ENCODE measurements at places on chromosomes 5 and 9. TPM values are rescaled to one million over a fixed set of nuclear protein-coding genes. Genes with fewer than 3 reads are reported as not detected.
A peak's percentile ranks its signal among the peaks of the same experiment; 100 is the strongest.

- DNase-seq: no peak
- no peak overlapping the region for H3K27ac ChIP-seq
- H3K36me3 ChIP-seq: no peaks in the 10 kb centered on the region
- H3K4me3 ChIP-seq: no peak overlapping the region
- H3K27me3 ChIP-seq: no peaks in the 10 kb centered on the region
Measured at GRCh38 chr9:7058473-7058872, 300.7 kb downstream of the KDM4C start.

Gene ASB6
- total RNA-seq: 14.3 TPM

- H3K36me3 ChIP-seq: no peaks in the 10 kb centered on the region
- DNase-seq: no peak
- H3K4me3 ChIP-seq: no peak overlapping the region
Measured at GRCh38 chr5:159854916-159855315, 61.4 kb upstream of the ADRA1B start.

GRCh38 chr5:108642170-108642906 is 105.4 kb upstream of the FER start:
- peaks cover 3% of the 10 kb centered on the region for H3K27me3 ChIP-seq
- no peaks in the 10 kb centered on the region for H3K4me1 ChIP-seq
- H3K27ac ChIP-seq: no peak overlapping the region
- DNase-seq: peak; percentile 46

GRCh38 chr5:154042766-154043165 is 4.0 kb downstream of the MFAP3 start:
- peaks cover 11% of the 10 kb centered on the region for H3K4me1 ChIP-seq
- H3K27me3 ChIP-seq: no peaks in the 10 kb centered on the region
- H3K36me3 ChIP-seq: peaks cover 2% of the 10 kb centered on the region

Measured in Panc1 (cell line).